SK-N-SH (cell line): ENCODE measurements at places on chromosomes 1 and 21. TPM values are rescaled to one million over a fixed set of nuclear protein-coding genes. Genes with fewer than 3 reads are reported as not detected.

DNA sequence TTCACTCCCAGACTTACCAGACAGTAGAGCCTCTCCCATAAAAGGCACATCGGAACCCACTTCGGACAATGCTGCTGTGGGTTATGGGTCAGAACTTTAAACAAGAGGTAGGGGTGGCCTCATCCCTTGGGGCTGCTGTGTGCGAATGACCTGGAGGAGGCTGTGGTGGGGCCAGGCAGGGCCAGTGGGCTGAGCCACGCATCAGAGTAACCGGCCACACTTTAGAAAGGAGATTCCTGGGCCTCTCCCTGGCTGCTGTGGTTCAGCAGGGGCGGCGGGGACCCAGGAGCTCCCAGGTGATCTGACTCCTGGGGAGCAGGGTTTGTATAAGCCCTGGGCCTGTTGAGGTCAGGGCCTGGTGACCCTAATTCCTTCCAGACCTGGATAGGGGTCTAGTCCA lies 110.2 kb upstream of the C1orf174 start:
- no peaks in the 10 kb centered on the region for H3K27me3 ChIP-seq
- no peak for DNase-seq
- H3K4me3 ChIP-seq: no peak overlapping the region
- H3K4me1 ChIP-seq: no peaks in the 10 kb centered on the region
- no peak overlapping the region for H3K27ac ChIP-seq

GRCh38 chr21:45970674-45971615 lies 10.6 kb upstream of the COL6A1 start:
- H3K27ac ChIP-seq: no peak overlapping the region
- no peak overlapping the region; the same call in 1 of the 2 replicates for H3K4me3 ChIP-seq
- peaks cover 55% of the 10 kb centered on the region for H3K4me1 ChIP-seq
- H3K27me3 ChIP-seq: no peaks in the 10 kb centered on the region
- no peaks in the 10 kb centered on the region for H3K36me3 ChIP-seq

DNA sequence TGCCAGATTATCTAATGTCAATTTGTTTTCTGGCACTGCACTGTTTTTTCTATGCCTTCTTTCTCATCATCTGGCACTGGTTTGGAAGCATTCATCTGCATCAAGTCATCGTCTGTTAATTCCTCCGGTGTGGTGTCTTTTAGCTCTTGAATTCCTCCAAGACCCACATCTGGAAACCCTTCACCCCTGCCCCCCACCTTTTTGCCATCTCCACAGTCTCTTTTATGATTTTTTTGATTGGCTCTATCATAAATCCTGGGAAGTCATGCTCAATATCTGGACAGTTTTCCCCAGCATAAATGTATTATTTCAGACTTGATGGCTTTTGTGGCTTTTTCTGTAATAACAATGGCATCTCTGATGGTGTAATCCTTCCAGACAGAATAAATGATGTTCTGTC lies 10.4 kb upstream of the KCNK1 start:
- H3K4me1 ChIP-seq: peaks cover 9% of the 10 kb centered on the region
- no peak overlapping the region for H3K4me3 ChIP-seq
- no peak overlapping the region for H3K27ac ChIP-seq
- no peaks in the 10 kb centered on the region for H3K27me3 ChIP-seq

DNA sequence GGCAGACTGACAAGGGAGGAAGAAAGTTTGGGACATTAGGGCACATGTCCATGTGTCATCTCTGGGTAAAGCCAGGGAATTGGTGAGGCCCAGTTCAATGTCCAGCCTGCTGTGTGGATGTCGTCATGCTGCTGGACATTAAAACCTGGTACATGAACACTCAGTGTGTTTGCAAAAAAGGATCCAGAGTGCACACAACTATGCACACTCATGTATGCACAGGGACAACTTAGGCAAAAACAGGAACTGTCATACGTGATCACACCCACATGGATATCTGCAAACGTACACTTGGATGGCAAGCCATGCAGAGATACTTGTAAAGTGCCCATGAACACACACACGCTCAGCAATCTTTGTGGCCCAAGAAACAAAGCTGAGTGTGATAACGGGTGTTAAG lies 47.9 kb upstream of the NEK2 start:
- H3K27ac ChIP-seq: no peak overlapping the region
- no peaks in the 10 kb centered on the region for H3K36me3 ChIP-seq
- no peaks in the 10 kb centered on the region for H3K4me1 ChIP-seq
- no peak for DNase-seq
- H3K4me3 ChIP-seq: no peak overlapping the region

RIPPLY3 gene
- polyA plus RNA-seq: 0.03 TPM in 2 replicates

GRCh38 chr21:16117331-16117730 lies 387.5 kb downstream of the USP25 start:
- H3K4me3 ChIP-seq: no peak overlapping the region
- H3K4me1 ChIP-seq: no peaks in the 10 kb centered on the region
- H3K27me3 ChIP-seq: no peaks in the 10 kb centered on the region
- no peak overlapping the region for H3K27ac ChIP-seq
- H3K36me3 ChIP-seq: no peaks in the 10 kb centered on the region

DNALI1 gene
- 16.5 and 17.4 TPM in 2 replicates for polyA plus RNA-seq
